ENCODE measurements at places on chromosomes 2 and 18.

GRCh38 chr18:13438507-13439056, 220.0 kb downstream of the LDLRAD4 start:
- no peak for DNase-seq

- DNase-seq: no peak
Measured at GRCh38 chr2:222239091-222239490, 59.7 kb downstream of the PAX3 start.

GRCh38 chr2:58734365-58734764, 493.2 kb upstream of the FANCL start:
- no peak for DNase-seq

DNA sequence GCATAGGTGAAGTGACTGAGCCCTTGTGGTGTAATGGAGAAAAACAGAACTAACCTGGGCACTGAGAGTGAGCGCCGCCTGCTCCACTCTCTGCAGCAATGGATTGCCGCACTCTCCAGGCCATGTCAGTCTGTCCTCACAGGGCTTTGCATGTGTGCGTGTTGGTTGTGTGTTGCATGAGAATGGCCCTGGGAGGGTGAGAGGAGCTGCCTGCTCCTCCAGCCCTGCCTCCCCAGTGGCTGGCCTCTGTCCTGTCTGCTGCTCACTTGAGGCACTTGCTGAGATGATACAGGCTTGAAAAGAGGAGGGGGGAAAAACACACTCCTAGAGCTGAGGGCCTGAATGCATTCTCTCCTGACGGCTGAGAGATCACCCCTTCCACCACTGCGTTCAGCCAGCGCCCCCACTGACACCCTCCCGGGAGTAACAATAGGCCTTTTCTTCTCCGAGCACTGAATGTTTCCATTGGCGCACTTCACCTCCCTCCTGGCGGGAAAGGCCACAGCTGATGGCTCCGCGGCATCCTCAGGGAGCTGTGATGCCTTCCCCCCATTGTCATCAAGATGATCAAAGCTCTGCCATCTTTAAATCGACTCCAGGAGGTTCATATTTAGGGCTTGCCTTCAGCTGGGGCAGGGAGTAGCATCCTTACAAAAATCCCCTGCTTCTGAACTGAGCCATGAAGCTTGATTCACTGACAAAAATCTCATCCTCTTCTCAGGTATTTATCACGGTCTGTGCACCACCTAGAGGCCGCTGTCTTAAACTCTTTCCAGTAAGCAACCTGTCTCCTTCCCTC, 49.9 kb upstream of the DAPL1 start:
- DNase-seq: no peak

DNA sequence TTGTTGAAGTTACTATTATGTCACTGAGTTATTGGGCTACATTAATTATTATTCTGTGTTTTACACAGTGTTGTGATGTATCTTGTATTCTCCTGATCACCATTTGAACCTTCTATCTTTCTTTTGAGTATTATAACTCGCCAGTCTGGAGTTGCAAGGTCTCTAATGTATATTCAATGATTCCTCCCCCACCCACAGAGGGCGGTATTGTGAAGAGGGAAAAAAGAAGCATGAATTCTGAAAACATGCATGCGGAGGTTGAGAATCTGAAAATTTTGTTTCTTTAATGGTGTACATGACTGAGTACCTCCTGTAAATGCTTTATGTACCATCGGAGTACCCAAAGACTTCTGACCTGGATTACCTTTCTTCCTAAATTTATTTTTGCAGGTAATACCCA, 266.6 kb downstream of the NR4A2 start:
- DNase-seq: no peak

- no peak for DNase-seq
Measured at GRCh38 chr2:241195506-241196130, 7.1 kb downstream of the ANO7 start.
